GM04503 (cell line): ENCODE measurements at places on chromosomes 6 and 20.

DNA sequence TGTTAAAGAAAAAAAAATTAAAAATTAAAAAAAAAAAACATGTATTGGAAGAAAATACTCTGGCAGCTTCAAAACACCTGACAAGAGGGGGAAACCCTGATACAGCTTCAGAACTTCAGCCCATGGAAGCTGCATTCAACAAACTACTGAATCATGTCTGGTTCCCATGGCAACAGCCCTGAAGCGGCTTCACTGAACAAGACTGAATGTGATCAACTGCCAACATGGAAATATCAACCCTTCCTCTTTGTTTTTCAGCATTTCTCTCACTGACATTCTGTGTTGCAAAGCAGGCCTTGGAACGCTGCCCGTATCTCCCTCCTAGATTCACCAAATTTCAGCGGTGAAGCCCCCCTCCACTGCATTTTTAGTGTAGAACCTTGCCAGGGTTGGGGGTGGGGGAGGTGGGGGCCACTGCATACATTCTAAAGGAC is 91.3 kb upstream of the SHLD1 start:
- DNase-seq = peak; percentile 49

DNA sequence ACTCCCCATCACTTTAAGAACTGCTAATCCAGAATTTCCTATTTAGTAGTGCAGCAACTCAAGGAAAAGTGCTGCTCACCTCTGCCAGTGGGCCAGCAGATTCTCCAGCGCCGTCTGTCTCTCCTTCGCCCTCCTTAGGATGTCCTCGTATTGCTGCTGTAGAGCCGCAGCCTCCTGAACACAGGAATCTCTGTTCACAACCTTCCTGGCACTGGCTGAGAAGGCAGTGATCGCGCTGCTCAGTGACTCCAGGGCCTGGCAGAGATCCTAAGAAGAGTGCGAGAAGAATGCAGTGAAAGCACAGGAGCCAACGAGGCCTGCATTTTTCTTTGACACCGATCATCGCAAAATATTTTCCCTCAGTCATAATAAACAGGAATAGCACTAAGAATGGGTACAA is 209.0 kb downstream of the SYNE1 start:
- no peak for DNase-seq

- DNase-seq = no peak
These were observed 397.7 kb downstream of the PTPRT start for GRCh38 chr20:42792052-42792451.

GRCh38 chr6:62615366-62616015 is 329.5 kb upstream of the KHDRBS2 start:
- DNase-seq = no peak

DNA sequence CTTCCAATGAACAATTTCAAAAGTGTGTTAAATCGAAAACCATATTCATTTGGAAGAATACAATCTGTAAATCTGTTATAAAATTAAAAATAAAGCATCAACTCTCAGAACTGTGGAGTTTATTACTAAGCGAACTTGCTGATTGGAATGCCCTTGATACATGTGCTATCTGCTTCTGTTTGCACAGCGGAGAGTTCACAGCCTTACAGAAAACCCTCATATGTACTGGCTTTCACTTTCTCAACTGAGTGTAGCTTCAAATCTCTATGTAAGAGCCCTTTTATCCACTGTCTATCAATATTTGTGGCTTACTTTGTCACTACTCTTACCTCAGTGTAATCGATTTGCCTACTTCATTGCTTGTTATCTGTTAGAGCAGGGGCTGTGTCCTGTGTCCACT is 447.4 kb downstream of the C6orf118 start:
- no peak for DNase-seq

DNA sequence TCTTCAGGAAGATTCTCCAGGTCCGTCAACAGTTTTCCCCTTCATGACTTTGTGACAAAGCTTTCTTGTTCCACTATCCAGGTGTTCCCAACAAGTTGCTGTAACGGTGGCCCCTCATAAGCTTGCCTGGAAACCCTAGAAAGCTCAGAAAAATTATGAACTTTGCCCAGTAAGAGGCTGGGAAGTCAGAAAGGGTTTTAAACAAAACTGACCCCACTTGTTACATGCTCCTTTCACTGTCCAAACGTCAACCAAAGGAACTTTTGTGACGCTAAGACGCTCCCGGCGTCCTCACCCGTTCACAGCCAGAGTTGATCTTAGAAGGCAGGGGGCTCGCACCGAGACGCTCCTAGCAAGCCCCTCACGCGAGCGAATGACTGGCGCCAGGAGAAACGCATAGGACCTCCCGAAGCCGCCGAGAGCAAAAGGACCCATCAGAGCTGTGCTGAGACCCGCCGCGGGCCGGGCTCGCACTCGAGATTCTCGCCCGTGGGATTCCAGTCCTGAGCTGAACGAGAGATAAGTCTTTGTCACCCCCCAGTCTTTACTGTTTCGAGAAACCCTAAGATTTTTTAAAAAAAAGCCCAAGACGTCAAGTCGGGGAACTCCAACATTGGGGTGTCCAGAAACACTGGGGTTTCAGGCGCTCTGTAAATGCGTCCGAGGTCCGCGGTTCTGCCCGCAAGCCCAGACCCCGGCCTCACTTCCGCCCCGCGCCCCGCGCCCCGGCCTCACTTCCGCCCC is 544 bp upstream of the ACAT2 start:
- no peak for DNase-seq

DNA sequence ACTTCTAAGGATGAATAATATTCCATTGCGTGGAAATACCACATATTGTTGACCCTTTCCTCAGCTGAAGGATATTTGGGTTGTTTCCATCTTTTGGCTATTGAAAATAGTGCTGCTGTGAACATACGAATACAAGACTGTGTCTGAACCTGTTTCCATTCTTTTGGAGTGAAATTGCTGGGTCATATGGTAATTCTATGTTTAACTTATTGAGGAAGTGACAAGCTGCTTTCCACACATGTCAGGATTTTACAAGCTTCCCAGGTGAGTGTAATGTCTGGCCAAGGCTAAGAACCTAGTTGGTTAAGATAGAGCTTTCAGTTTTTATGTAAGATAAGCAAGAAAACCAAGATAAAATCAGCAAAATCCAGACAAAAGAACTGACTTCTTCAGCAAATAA is 48.8 kb downstream of the PPP1R3G start:
- DNase-seq = no peak

DNA sequence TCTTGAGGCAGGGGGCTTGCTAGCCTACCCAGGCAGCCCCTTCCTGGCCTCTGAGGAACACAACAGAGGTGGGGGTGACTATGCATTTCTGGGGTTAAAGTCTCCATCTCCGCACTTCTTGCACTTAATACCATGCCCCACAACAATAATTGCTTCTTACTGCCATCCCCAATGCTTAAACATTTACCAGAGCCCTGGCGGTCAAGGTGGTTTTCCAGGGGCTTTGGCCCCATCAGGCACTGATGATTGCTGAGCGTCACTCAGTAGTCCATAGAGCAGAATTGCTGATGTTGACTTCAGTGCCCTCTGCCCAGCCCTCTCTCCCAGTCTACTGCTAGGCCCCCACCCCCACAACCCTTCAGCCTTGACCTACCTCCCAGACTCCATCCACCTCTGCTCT is 32.5 kb upstream of the KCNK5 start:
- no peak for DNase-seq

DNA sequence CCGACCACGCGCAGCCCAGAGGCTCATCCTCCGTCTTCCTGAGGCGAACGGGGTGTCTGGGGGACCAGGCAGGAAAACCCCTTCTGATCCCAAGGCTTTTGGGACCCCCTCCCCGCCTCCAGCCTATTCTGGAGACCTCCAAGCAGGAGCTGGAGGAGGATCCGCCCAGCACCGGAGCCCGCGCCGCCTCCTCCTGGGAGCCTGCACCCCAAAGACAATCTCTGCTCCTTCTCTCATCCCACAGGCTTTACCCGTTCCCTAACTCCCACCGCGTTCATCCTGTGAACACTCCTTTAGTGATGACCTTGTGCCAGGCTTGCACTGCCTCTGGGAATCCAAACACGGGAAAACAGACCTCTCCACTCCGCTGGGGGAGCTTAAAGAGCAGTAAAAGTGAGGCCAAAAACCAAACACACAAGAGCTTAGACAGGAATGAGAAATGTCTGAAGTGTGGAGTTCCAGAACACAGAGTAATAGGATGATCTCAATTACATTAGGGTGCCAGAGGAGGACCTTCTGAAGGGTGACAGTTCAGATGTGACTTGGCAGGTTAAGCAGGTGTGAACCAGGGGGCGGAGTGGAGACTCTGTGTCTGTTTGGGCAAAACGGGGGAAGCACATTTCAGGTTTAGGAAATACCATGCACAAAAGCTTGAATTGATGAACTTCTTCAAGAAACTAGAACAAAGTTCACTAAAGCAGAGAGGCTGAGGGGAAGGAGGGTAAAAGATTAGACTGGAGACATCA is 7.6 kb downstream of the HLA-DRB5 start:
- DNase-seq = no peak

GRCh38 chr6:111824608-111825337 is 48.5 kb downstream of the FYN start:
- no peak for DNase-seq

GRCh38 chr20:62697468-62697912 is 11.1 kb upstream of the NTSR1 start:
- no peak for DNase-seq

DNA sequence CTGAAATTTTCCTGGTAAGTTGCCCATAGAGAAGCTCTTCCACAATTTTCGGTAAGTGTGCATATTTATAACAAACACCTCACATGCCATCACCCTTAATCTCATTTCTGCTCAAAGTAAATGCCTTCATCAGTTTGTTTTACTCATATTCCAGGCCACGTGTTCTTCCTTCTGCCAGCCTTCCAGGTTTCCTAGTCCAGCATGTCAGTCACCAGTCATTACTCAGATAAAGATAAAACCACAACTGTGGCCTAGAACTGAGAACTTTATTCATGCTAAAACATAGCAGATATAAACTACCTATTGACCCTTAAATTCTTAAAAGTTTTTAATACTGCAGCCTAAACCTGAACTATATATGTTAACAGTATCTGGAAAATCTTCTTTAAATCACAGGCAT is 149.5 kb upstream of the SLC22A16 start:
- no peak for DNase-seq

DNA sequence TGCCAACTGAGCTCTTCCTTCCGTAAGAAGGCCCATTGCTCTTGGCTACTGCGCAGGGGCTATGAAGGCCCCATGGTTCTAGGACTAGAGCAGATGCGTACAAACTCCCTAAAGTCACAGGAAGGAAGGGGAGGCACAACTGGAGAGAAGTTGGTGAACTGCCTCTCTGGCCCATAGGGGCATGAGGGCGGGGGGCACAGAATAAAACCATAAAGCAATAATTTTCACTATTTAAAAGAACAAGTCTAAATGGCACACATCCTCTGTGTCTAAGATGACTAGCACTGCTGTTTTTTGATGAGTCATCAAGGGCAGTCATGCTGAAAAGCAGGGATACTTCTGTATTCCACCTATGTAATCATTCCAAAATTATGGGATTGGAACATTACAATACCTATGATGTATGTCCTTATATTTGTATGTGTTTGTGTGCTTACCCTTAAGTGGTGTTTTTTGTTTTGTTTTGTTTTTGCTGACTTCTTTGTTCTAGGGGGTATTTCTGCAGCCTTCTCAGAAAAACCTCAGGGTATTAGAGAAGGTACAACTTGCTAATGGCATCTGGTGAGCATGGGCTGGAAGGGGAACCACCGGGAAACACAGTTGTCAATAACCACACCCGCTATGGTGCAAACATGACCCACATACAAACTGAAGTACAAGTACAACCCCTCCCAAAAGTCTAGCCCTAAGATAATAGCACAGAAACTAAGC is 36.9 kb downstream of the B4GALT5 start:
- no peak for DNase-seq

DNA sequence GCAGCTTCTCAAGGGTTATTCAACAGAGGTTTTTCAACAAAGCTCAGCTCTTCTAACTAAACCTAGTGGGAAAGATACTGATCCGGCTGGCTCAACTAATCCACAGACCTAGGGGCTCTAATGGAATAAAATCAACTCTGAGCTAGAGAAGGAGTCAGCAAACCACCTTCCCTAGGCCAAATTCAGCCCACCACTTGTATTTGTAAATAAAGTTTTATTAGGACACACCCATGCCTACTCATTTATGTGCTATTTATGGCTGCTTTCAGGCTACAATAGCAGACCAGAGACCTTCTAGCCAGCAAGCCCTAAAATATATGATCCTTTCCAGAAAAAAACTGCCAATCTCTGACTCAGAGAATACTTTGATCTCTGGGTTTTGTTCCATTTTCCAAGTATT is 6.0 kb upstream of the RAB22A start:
- DNase-seq = no peak

- no peak for DNase-seq
These were observed 239.6 kb upstream of the DEFB112 start for GRCh38 chr6:50289366-50289765.

DNA sequence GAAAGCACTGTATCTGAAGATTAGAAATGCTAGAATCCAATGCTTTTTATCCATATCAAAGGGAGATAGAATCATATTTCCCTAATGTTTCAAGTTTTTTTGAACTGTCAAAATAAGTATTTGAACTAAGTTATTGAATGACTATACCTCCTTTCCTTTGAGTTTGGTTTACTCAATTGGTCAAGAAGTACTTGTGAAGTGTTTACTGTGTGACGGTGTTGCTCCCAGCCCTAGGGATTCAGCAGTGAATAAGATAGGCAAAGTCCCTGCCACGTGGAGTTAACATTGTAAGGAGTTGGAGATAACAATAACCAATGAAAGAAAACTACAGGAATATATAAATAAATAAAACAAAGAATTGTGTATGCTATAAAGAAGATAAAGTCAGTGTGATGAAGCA is 535.9 kb downstream of the FRK start:
- DNase-seq = no peak

DNA sequence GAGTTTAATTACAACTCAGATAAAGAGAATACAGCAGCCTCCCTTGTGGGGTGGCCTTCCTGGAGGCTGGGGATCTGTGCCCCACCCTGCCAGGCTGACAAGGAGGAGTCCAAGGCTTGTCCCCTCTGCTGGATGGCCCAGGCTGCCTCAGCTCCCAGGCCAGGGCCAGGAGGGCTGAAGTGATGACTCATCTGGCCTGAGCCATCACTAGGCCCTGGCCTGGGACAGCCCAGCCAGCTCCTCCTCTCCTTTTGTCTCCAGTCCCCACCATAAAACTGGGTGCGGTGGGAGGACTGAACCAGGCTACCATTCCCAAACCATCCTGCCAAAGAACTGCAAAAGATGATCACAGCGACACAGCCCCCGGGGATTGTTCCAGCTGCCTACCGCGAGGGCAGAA is 15.0 kb downstream of the GRM4 start:
- no peak for DNase-seq

DNA sequence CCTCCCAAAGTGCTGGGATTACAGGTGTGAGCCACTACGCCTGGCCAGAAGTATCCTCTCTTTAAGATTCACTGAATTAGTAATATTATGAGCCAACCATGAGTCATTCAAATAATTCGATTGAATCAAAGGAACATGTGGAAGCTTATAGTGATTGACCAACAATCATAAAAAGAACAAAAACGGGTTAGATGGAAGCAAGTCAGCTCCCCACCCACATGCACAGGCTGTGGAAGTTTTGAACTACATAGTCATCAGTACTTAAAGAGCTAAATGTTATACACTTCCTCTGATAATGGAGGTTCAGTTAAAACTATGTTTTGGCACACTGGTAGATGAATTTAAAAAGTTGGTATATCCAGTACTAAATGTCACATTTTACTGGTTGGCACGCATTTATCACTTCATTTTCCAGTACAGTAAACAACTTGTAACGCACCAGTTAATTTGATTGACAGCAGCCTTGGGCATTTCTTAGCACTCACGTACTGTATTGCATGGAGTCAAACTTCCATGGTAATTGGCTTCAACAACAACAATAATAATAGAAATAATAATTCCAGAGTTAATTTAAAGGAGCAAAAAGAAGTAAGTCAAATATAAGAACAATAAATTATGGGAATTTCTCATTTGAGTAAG is 1107.3 kb upstream of the MAP3K7 start:
- no peak for DNase-seq
